ENCODE measurements at places on chromosomes 5 and 9.

DNA sequence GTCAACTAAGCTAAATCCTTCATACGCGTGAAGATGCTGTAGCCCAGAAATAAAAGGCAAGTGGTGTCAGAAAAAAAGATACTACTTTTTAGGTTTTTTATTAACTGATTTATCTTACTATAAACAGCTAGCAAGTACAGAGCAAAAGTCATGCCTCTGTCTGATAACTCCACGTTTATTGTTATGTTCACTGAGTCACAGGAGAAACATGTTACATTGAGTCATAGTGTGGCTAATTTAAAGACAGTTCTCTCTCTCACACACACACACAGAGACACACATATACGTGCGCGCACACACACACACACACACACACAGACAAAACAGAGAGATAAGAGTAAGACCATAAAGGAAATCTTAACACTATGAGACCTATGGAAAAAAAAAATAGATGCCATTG, 770.0 kb upstream of the CDH10 start:
- no peak for DNase-seq

DNA sequence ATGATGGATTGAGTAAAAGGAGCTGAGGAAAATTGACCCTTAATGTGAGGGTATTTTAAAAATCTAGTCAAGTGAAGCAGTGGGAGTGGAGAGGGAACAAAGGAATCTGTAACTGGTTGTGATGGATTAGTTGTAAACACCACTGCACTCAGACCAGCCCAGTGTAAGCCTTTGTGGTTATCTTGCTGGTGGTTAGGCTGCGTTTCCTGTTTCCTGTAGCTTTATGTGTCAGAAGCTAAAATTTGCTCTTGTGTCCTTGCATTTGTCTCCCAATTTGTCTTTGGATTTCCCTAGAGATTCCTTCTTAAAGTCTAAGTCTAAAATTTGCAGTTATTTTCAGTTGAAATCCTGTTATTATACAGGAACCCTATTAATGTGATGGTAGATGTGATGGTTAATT, 6.3 kb downstream of the IFNA21 start:
- DNase-seq: no peak

DNA sequence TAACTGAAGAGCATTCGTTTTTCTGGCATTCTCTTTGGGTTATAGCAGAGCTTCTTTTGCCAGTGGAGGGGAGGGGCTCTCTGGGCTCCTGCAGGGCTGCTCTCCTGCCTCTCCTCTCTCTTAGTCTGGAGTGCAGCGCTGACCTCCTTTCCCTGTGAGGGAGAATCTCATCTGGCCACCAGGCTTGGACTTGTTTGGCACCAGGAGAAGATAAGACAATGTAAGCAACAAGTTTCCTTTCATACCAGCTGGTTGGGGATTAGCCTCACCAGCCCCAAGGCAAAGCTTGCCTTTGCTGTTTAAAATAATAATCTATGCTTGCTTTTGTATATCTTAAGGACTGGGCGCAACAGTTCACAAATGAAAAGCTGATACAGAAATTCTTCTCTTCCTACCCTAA, 196.4 kb downstream of the TLE4 start:
- no peak for DNase-seq

DNA sequence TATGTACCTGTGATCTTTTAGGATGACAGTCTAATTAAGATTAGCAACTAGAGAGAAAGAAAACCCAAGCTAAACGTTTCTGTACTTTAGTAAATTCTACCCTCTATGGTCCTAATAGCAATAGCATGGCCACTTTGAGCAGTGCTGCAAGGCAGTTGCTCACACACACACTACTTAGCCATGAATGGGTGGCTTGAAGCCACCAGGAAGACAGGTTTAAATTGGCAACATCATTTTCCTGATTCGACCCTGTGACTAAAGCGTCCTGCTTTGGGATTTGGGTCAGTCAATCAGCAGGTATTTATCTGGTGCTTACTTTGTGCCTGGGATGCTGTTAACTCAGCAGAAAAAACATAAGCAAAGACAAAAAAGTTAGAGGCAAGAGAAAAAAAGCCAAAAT, 150.6 kb downstream of the ARRDC3 start:
- no peak for DNase-seq

- DNase-seq: no peak
Observed at GRCh38 chr9:20462410-20462809, 159.9 kb downstream of the MLLT3 start.

- DNase-seq: no peak
Observed at GRCh38 chr9:123556464-123557435, 200.8 kb downstream of the CRB2 start.

- no peak for DNase-seq
Observed at GRCh38 chr5:174418809-174419539, 305.4 kb upstream of the MSX2 start.

DNA sequence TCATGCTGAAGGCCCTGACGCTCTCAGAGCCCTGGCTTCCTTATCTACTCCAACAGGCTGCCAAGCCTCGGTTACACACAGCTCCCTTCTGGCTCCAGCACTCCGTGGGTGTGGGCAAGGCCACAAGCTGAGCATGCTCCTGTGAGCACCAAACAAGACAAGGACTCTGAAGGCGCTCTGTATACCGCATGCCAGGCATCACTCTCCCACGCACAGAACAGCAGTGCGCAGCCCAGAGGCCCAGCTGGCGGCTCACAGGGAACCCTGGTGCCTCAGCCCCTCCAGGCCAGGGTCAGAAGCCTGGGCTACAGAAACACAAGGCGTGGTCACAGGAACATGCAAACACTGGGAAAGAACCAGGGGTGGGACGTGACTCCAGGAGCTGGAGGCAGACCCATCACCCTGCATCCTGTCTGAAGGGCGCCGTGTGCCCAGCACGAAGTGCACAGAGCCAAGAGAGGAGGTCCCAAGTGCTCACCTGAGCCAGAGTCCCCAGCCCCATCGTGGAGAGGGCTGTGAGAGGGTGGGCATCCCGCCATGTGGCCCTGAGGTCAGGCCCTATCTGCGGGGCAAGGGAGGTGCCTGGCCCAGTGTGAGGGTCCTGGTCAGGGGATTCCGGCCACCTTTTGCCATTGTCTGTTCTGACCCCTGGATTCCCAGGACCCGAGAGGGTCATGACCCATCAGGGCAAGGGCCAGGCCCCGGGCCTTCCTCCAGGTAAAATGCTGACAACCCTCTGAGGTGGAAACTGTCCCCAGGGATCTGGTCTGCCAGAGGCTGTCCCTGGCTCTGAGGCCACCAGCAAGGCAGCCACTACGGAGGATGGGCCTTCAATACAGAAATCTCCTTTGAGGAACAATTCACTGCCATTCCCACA, 54.7 kb downstream of the COL23A1 start:
- DNase-seq: peak; percentile 71

GRCh38 chr5:52262844-52263243, 524.9 kb upstream of the ITGA1 start:
- DNase-seq: no peak

GRCh38 chr5:96110300-96110699, 148.6 kb upstream of the ELL2 start:
- DNase-seq: no peak

DNA sequence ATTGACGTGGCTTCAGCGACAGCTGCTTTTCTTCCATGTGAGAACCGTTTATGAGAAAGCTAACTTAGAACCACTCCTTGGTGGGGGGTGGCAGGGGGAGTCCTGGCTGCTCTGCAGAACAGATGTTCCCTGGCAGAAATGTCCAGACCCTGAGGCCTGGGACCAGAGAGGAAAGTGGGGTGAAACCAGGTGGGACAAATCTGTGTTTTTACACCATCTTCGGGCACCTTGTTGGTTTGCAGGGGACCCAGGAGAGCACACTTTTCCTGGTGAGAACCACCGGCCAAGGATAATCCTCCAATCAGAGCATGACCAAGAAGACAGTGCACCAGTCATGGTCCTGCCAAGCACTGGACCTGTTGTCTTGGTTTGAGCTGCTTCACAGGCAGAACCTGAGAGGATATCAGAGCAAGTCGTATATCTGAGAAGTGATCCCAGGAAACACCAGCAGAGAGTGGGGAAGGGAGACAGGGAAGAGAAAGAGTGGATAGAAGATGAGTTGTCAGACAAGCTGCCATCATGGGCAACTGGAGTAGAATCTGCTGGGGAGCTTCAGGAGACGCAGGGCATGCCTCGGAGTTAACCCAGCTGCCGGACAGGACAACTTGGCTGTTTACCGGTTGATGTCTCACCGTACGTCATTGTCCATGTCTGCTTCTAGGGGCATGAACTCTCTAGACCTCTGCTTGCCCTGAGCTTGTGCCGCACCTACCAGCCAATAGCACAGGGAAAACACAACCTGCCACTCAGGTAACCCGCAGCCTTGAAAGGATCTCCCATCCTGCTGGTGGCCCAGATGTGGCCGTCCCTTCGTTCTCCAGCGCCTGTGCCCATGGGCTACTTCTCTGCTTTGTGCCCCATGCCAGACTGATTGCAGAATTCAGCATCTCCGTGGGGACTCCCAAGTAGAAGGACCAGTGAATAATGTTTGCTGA, 178.4 kb upstream of the MVB12B start:
- DNase-seq: no peak

- DNase-seq: no peak
Observed at GRCh38 chr5:39599721-39600431, 175.1 kb upstream of the DAB2 start.

DNA sequence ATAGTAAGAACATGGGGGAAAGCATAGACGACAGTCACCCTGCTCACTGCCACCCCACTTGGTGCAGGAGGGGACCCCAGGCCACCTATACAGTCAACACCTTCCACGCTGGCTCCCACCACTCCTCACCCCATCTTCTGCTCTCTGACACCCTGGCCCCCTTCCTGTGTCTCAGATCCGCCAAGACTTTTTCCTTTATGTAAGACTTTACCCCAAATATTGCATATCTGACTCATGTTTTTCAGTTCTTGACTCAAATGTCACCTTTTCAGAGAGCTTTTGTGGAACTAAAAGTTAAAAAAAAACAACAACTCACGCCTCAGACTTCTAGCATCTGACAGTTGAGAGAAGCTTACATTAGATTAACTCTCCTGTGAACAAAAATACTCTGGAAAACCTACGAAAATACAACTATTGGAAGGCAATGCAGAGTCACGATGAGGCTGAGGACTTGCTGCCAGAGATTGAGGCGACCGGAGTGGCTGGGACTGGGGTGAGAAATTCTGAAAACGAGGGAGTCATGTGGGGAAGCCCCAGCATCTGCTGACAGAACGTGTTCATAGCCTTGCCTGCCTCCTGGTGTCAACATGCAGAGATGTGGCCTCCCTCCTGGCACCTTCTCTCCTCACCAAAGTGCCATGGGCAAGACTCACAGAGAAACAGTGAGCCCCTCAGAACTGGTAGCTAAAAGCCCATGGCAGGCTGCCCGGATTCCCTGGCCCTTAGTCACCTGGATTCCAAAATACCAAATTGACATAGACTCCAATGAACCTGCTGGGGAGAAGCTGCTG, 22.4 kb upstream of the FCN2 start:
- DNase-seq: peak; percentile 53

DNA sequence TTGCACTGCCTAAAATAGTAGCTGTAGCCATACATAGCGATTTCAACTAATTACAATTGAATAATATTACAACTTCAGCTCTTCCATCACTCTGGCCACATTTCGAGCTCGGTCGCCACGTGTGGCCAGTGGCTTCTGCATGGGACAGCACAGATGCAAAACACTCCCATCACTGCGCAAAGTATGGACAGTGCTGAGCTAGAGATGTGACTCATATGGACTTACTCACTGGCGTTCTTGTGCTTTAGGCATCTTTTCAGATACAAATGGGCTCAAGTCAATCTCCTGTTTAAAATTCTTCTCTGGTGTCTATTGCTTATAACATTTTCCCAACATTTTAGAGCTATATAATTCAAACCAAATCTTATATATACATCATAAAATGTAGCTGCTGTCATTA, 222.7 kb downstream of the ELAVL2 start:
- DNase-seq: no peak

DNA sequence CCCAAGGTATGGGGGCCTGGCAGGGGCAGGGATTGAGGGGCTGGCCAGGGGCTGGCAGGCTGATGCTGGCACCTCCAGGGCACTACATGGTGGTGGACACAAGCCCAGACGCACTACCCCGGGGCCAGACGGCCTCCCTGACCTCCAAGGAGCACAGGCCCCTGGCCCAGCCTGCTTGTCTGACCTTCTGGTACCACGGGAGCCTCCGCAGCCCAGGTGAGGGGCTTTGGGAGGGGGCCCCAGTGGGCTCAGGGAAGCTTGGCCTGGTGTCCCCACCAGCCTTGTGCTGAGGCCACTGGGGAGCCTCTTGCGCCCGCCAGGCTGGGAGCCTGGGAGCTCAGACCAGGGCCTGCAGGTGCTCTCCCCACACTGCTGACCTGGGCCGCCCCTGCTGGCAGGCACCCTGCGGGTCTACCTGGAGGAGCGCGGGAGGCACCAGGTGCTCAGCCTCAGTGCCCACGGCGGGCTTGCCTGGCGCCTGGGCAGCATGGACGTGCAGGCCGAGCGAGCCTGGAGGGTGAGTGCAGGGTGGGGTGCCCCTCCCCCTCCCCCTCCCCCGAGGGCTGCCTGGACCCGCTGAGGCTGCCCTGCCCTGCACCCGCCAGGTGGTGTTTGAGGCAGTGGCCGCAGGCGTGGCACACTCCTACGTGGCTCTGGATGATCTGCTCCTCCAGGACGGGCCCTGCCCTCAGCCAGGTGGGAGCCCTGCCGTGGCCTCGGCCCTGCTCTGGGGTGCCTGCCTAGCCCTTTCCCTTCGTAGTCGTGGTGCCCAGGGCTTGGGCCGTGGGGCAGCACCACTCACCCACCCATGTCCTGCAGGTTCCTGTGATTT, 5.7 kb downstream of the MAMDC4 start:
- peak; percentile 53 for DNase-seq

DNA sequence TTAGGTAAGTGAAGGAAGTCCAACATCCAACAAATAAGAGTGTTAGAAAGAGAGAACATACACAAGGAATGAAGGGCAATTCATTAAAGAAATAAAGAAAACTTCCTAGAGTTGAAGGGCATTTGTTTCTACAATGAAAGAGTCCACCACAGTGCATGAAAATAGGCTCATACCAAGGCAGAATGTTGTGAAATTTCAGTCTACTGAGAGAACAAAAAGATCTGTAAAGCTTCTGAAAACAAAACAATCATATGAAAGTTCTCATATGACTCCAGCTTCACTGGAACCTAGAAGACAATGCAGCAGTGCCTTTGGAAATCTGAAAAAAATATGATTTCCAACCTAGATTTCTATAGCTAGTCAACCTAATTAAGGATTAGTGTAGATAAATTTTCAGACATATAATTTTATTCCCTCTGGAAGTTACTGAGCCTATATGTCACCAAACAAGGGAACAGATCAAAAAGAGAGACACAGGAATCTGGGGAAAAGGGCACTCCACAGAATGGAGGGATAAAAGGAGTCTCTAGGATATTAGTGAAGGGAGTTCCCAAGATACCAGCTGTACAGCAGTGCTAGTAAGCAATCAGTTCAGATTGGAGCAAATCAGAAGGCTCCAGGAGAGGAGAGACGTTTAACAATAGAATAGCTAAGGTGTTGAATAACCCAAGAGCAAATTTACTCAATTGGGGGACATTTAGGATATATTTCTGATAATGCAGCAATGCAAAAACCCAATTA, 5.8 kb downstream of the C5orf58 start:
- no peak for DNase-seq

- DNase-seq: no peak
Observed at GRCh38 chr9:14723301-14723700, 768 bp upstream of the CER1 start.
